ENCODE measurements at places on chromosomes 6 and 20.

DNA sequence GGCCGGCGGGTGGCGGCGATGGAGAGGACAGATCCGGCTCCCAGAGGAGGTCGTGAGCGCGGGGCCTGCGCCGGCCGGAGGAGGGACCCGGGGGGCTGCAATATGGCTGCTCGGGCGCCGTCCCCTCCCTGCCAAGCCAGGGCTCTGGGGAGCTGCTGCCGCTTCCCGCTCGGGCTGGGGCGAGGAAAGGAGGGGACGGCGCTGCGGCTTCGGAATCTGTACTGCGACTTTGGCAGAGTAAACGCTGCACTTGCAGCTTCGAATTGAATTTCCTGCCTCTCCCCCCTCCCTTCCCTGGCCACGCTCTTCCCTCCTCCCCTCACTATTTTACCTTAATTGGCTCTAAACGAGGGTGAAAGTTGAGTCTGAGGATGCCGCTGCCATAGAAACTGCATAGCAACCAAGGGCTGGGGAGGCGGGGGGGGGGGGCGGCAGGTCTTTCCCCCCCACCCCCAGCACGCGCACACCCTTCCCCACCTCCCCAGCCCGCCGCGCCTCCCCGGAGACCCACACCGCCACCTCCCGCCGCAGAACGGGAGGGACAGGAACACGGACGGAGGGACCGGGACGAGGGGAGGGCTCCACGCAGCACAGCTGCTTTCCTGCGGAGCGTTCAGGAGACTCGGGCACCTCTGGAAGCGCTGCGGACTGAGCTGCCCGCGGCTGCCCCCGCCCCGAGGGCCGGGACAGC lies 93.9 kb downstream of the RNASET2 start:
- DNase-seq, result no peak

DNA sequence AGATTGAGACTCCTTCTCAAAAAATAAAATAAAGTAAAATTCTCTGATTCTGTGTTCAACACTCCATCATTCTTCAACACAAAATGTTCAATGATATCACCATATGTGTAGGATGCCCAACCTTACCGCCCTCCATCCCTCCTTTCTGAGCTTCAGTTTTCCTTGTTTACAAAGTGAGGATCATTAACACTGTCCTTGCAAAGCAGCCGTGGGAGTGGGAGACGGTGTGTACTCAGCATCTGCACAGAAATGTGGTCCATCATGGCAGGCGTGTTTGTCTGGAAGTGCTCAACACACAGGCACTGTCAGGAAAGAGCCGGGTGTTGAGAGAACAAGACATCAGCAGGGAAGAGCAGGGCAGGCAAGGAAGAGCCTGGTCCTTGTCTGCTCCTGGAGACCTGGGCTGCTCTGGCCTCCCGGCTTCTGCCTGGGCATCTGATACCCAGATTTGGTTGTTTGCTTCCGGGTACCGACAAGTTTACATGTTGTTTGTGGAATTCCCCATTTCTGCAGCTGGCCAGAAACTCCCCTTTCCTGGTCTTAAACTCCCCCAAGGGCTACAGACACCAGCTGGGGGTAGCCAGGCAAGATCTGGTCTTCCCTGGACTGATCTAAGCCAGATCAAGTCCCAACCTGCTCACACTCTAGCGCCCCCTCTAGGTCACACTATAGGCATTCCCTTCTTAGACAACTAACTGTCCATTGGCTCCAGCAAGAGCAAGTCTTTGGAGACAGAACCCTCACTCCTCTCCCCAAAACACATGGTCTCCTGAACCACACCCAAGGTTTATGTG lies 26.7 kb upstream of the TTPAL start:
- no peak for DNase-seq

DNA sequence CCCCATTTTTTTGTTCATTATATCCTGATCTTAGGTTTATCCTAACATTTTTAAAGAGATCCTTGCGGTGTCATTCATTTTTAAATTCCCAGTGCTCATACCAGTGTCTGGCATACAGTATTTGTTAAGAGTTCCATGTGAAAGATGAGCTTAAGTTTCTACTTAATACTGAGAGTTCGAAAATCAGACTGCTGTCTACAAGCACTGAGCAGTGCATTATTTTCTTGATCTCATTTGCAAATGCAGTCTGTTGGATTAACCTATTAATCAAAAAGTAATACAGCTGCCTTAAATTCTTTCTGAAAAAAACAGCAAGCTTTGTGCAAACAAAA lies 663 bp downstream of the COQ3 start:
- no peak for DNase-seq

GRCh38 chr6:155782320-155782731 lies 326.7 kb upstream of the NOX3 start:
- DNase-seq, result peak; percentile 96

DNA sequence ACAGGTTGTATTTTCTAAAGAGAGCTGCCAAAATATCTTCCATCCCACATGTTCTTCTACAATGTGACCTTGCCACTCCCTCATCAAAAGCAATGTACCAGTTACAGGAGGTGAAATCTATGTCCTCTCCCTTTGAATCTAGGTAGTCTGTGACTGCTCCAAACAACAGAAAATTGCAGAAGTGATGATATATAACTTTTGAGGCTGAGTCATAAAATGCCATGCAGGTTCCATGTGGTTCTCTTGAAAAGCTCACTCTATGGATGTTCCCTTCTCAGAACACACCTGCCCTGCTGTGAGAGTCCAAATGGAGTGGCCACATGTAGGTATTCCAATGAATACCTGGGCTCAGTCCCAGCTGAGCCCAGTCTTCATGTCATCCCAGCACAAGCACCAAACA lies 16.9 kb upstream of the PHIP start:
- no peak for DNase-seq

DNA sequence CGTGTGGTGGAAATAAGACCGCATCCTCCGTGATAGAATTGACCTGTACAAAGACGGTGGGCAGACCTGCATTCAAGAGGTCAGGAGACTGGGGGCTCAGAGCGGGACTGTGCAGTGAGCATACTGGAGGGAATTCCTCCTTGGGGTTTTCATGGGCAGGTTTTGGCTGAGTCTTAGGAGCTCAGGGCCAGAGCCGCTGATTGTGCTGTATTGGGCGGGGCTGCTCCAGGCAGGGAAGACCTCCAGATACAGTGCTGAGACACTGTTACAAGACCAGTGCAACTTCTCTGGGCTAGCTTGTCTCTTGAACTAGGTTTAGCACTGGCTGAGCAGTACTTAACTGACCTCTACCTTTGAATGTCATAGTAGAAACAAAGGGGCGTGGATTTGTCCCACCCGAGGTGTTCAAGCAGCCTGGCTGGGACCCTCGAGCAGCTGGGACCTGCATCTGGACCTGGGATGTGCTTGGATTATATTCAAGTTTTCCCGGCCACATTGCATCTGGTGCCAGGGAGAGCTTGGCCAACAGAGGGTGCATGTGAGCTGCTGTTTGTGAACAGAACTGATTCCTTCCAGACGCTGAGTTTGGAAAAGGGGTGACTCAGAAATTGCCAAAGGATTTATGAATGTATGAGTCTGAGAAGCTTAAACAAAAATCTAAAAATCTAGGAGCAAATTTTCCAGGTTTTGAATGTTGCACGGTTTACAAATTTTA lies 33.4 kb upstream of the SLC22A1 start:
- DNase-seq, result peak; percentile 79

- DNase-seq, result no peak
Measured at GRCh38 chr20:41011551-41012067, 17.0 kb upstream of the TOP1 start.

DNA sequence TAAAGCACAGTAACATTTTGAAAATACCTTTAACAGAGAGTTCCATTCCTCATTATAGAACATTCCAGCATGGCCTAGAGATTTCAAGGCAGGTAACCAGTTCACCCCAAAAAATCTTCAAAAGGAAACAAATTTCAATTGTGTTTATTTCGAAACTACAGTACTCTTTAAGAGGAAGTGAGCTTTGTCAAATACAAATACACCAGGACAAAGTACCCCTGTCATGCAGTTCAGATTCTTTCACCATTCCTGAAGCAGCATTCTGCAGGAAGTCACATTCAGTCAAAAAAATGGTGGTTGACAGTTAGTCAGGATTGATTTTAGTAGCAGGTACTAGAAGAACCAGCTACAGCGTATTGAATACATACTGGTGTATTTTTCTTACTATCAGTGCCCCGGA lies 89.6 kb upstream of the RIN2 start:
- no peak for DNase-seq

- DNase-seq, result no peak
Measured at GRCh38 chr6:14763139-14763538, 482.7 kb upstream of the JARID2 start.

- DNase-seq, result no peak
Measured at GRCh38 chr6:152364866-152365265, 272.3 kb downstream of the SYNE1 start.

DNA sequence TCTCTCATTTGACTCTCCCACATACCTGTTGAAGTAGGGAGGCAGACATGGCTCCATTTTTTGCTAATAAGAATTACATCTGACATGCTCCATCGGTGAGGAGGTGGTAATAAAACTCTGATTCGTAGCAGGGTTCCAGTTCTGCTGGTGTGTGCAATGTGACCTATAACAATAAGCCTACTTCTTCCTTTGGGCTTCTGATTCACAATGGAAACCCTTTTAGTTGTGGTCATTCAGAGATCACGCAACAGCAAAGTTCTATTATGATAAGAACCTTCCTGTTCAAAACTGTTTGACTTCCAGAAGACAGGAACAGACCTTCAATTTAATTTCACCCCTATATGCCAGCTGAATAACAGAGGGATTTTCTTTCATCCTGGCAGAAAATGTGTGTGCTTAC lies 31.4 kb upstream of the GSTA4 start:
- DNase-seq, result no peak

DNA sequence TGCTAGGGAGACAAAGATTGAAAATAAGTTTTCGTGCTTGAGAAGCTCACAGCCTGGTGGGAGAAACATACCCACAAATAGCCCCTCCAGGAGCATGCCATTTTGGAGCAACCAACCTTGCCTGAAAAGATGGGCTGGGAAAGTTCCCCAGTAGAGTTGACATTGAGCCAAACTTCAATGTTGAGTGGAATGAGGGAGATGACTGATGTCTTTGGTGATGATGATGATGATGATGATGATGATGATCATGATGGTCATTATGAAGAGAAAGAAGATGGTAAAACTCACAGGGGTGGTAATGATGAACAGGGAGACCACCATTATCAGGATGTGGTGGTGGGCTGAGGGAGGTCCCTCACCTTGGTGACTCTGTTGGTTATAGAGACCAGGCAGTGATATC lies 283.9 kb upstream of the RNF24 start:
- no peak for DNase-seq

- DNase-seq, result no peak
Measured at GRCh38 chr6:158703111-158703836, 53.4 kb downstream of the SYTL3 start.

DNA sequence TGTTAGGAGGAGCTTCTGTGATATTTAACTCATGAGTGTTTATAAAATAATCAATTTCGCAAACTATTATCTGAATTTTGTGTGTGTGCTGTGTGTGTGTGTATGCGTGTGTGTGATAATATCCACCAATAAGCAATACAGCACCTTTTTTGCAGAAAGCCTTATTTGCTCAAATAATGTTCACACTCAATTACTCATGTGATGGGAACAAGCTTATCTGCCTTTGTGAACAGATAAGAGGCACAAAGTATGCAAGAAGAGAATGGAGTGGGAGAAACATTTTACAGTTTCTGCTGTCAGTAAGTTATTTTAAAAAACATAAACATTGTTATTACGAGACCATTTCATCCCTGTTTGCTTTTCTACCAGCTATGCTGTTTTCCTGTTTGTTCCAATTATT lies 36.7 kb upstream of the PTPRK start:
- DNase-seq, result no peak

DNA sequence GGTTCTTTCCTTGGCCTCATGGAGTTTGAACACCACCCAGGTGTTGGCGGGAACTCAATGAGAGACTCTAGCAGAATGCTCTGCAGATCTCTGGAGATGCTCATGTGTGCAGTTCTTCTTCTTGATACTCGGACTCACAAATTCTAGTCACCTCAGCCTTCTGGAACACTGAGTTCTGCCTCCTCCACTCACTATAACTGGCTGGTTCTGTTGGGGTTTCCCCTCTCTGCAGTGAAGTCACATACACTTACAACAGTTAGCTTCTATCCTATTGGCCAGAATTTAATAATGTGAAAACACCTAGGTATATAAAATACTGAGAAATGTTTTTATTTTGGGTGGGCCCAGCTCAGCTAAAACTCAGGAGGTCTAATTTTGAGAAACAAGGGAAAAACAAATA lies 109.6 kb upstream of the HIVEP1 start:
- no peak for DNase-seq

GRCh38 chr6:39327507-39327906 lies 5.0 kb upstream of the KCNK16 start:
- DNase-seq, result no peak

DNA sequence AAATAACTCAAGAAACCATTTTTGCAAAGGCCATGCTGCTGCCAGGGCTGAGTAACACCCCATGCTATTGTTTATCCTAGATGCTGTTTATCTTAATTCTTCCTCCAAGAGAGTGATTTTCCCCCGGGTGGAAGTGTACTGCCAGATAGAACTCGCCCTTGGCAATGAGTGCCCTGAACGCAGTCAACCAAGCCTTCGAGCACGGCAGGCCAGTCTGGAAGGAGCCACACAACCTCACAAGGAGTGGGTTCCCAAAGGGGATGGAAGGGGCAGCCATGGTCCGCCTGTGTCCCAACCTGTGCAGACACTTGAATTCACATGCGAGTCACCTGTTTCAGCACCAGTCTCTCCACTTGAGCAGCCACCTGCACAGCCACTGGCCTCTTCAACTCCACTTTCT lies 31.9 kb downstream of the PNPLA1 start:
- DNase-seq, result no peak

GRCh38 chr6:100229512-100229911 lies 235.2 kb downstream of the SIM1 start:
- no peak for DNase-seq

DNA sequence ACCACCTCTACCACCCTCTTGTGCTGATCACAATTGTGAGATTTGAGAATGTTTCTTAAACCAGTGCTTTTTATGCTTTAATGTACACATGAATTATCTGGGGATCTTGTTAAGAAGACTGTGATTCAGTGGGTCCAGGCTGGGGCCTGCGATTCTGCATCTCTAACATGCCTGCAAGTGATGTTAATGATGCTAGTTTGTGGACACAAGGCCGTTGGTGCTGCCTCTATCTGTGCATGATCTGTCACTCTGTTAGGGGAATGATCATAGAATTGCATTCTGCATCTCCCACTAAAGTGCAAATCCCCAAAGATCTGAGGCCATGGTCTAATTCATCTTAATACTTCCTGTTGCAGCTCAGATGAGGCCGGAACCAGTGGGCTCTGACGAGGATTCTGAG lies 746.5 kb downstream of the PTPRT start:
- no peak for DNase-seq

DNA sequence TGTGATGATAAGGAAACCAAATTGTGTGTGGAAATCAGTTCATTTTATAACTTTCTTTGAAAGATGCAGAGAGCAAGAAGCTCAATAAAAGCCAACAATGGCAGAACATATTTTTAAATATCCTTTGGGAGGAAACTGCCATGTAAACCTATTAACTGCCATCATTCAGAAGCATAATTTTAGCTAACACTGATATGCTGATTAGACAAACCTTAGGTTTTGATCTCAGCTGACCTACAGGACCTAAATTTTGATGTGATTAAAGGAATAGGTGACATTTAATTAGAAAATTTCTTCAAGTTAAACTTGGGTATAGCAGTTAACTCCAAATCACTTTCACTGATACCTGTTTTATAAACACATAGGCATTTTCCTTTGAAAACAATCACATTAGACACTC lies 187.1 kb downstream of the TFAP2B start:
- DNase-seq, result no peak

All from astrocyte of the spinal cord (primary cell).